ENCODE measurements at places on chromosomes 5 and 9.
A peak's percentile ranks its signal among the peaks of the same experiment; 100 is the strongest.

DNA sequence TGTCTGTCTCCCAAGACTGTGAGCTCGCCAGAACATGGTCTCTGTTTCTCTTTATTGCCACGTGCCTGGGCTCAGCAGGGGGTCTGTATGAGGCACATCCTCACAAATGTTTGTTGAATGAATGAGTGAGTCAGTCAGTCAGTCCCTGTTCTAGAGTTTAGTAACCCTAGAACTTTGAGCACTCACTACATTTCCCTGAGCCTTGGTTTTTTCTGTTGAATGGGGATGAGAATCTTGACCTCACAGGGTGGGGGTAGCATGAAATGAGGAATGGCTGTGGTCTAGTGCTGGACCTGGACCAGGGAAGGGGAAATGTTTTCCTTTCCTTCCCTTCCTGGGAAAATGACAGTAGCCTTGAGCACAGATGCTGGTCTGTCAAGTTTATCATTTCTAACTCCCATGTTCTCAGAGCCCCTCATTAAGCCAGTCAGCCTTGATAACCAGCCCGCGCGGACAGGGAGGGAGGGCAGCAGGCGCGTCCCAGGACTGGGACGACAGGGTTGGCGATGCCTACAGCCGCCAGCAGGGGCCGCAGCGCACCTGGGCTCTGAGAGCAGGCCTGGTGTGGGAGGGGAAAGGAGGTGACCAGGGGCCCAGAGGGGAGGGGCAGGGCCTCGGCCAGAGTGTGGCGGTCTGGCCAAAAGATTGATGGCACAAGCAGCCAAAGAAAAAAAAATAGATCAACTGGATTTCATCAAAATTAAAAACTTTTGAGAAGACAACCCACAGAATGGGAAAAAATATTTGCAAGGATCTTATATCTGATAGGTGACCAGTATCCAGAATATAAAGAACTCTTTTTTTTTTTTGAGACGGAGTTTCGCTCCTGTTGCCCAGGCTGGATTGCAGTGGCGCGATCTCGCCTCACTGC, 24.1 kb upstream of the WNK2 start:
- DNase-seq: peak; percentile 86

DNA sequence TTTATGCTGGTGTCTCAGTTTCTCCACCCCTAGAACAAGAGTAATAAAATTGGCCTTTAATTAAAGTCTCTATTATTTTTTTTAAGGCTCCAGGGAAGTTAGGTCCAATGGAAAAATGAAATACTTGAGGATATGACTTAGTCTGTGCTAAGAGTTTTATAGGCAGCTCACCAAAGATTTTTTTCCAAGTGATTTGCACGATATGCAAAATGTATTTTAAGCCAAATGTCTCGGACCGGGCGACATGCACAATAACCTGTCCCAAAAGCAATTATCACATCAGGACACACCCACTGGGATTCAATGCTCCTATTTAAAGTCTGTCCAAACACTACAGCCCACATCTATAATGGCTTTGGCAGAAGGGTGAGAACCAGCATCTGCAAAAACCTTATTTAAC, 136.1 kb upstream of the ANKH start:
- no peak for DNase-seq

GRCh38 chr5:112419986-112420864, 1.1 kb upstream of the EPB41L4A start:
- DNase-seq: peak; percentile 59

DNA sequence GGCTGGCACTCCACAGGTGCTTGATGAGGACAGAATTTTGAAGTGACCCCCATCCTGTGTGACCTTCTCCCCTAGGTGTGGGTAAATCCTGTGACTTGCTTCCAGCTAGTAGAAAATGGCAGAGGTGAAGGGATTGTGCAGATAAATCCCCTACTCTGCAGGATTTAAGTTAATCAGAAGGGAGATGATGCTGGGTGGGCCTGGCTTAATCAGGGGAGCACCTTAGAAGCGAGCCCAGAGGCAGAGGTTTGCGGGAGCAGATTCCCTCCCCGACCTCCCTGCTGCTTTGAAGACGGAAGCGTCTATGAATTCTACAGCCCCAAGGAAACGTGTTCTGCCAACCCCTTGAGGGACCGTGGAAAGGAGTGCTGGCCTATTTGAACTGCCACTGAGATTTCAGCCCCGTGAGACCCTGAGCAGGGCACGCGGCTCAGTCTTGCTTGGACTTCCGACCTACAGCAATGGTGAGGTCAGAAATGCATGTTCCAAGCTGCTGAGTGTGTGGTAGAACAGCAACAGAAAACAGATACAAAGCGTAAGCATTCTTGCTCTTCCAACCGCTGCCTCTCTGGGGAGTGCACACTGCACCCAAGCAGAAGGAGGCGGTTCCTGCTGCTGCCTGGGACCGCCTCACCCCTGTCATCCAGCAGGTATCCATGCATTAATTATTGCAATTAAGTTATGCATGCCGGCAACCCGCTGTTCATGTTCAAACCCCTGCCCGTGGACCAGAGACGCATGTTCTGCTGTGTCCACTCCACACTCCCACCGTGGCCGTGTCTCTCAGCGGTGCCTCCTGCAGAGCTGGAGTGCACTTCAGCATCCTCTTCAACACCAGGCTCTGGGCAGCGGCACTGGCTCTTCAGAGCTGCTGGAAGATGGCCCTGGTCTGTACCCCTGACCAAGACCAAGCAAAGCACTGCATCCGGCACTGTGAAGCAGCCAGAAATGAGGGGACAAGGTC, 54.6 kb upstream of the RXRA start:
- DNase-seq: no peak

- no peak for DNase-seq
These were observed 183.2 kb downstream of the ACTL7B start for GRCh38 chr9:108672475-108673190.

- no peak for DNase-seq
These were observed 45.1 kb downstream of the C9orf50 start for GRCh38 chr9:129575818-129576217.

DNA sequence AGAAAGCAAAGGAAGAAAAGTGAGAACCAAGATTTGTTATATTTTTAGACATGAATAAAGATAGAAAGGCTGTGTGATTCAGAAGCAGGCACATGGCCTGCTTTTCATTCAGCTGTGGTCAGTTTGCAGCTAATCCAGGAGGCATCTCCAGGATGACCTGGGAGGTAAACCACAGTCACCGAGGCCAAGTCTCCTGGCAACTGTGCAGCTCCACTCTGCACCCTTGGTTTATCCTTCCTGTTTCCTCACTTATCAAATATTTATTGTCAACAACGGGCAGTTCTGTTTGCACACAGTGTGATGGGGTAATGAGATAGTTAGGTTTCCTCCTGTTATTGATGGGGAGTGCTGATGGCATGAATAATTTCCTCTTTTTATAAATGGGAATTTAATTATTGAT, 243.0 kb downstream of the PSAT1 start:
- peak; percentile 9 for DNase-seq
